ENCODE measurements at places on chromosomes 6 and 20.

DNA sequence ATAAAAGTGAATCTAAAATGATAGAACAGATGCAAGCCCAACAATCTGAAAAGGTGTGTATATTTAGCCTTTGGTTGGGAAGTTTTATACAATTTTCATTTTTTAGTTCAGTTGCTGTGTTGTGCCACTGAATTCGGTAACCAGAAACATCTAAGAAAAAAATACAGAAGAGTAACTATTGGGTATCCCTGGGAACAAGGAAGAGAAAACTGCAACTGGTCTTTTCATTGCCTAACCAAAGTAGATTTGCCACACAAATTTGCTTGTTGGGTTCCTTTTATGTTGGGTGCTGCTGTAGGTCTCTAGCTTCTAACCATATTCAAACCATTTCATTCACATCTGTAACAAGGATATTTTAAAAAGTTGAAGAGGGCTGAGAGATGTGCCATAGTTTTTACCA is 2.8 kb upstream of the TMEM30A start:
- no peak for DNase-seq

GRCh38 chr6:114467931-114468330 is 125.1 kb upstream of the HS3ST5 start:
- DNase-seq, result no peak

- no peak for DNase-seq
Observed at GRCh38 chr6:73388433-73388799, 6.2 kb upstream of the DDX43 start.

DNA sequence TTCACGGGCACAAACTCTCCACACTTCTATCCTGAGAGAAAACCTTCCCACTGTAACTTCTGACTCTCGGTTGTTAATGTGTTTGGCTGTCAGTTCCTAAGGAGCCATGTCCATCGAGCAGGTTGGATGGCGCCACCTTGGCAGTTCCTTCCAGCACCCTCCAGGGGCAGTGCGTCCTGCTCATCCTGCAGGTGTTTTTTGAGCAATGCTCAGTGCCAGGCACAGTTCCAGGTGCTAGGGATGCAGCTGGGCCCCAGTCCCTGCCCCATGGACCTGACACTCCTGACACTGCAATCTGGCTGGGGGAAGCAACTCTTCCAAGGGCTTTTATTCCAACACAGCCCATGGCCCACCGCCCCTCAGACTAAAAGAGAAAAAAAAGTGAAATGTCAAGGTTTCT is 376.4 kb downstream of the PREX1 start:
- DNase-seq, result no peak

DNA sequence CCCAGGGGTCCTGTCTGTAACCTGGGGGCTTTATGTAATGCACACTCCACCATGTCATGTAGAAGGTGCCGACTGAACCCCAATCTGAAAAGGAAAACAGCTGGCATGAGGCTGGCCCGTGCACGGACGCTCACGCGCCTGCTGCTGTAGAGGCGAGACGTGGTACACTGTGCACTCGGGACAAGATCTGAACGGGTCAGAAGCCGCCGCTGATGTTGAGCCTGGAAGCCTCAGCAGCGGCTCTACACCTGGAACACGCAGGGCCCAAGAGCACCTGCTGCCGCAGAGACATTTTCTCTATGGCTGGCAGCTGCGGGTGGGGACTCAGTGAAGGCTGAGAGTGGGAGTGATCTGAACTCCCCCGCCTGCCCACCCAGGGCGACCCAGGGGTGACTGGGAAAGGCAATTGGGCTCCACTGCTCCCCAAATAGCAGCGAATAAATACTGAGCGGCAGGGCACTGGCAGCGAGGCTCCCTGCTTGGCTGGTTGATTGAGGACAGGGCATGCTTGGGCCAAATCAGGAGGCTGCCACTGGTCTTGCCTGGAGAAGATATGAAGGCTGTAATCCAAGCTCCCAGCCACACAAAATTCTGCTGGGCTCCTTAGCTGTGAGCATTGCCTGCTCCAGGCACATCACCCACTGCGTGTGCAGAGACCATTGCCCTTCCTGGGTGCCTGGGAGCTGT is 2.5 kb upstream of the OGFR start:
- no peak for DNase-seq

GRCh38 chr6:37131104-37131959 is 38.6 kb upstream of the PIM1 start:
- DNase-seq, result no peak

DNA sequence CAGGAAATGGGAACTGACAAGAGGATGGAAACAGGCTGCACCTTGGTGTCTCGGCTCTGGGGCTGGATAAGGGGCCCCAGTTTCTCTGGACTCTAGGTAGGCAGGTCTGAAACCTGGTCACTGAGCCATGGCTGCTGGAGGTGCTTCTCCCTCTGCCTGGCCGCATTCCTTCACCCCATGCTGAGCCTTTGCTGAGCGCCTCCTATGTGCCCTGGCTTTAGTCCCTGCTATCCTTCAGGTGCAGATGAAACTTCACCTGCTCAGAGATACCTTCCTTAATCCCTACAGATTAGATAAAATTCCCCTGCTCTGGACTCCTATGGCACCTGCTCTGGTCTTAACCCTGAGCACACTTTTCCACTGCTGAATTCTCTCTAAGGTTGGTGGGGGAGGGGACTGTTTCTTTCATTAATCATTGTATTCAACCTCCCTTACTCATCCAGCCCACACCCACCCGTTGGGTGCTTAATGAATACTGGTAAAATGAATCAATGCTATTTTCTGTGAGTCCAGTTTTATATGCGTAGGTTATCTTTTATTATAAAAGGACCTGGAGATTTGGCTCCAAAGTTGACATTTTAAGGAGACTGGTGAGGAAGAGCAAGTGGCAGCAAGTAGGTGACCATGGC is 19.3 kb downstream of the MYLK4 start:
- DNase-seq, result no peak

DNA sequence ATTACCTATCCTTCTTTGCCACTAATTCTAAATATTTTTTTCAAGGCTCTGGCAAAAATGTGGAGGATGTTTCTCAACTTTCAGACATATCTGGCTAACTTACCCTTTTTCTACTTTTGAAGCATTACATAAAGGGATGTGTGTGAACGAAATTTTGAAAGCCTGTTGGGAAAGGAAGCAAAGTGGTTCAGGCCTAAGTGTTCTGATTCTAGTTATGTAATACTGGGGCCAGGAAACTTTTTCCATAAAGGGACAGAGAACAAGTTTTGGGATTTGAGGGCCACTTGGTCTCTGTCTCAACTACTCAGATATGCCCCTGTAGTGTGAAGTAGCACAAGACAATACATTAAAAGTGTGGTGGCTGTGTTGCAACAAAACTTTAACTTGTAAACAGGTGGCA is 721.8 kb downstream of the PHF3 start:
- no peak for DNase-seq

DNA sequence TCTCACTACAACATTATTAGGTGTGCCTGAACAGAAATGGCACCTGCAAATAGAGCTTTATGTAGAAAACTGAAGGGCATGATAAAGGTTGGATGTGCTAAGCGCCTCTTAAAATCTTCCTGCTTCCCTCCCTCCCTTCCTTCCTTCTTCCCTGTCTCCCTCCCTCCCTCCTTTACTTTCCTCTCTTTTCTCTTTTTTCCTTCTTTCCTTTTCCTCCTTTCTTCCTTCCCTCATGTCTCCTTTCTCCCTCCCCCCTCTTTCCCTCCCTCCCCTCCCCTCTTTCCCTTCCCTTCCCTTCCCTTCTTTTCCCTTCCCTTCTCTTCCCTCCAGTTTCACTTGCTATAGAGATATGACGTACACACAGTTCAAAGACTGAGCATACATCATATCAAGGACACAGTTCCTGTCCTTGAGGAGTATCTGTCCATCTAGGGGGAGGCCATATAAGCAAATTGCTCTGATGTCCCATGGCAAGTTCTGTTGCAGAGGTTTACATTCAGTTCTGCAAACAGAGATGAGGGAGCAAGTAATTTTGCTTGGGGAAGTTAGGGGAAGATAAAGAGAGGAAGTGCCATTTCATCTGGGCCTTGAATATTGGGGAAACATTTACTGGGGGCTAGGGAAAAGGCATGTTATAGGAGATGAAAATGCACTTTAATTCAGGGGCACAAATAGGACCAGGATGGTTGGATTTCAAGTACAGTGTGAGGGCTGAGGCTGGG is 79.0 kb upstream of the EEF1E1 start:
- DNase-seq, result no peak

DNA sequence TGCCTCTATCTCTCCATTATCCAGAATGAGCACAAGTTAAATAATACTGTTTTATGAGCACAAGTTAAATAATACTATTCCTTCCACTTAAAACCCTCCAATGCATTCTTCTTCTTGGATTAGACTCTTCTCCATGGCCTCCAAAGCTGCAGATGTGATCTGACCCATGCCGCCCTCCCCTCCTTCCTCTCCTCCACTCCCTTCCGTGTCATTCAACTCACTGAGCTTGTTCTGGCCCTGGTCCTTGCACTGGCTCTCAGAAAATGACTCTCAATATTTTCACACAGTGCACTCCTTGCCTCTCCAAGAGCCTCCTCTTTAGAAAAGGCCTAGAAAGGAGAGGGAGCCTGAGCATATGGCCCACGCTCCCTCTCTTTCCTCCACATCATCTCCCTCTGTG is 125.0 kb upstream of the CD93 start:
- DNase-seq, result no peak

GRCh38 chr6:97282238-97282725 is 734 bp downstream of the MMS22L start:
- DNase-seq, result no peak

DNA sequence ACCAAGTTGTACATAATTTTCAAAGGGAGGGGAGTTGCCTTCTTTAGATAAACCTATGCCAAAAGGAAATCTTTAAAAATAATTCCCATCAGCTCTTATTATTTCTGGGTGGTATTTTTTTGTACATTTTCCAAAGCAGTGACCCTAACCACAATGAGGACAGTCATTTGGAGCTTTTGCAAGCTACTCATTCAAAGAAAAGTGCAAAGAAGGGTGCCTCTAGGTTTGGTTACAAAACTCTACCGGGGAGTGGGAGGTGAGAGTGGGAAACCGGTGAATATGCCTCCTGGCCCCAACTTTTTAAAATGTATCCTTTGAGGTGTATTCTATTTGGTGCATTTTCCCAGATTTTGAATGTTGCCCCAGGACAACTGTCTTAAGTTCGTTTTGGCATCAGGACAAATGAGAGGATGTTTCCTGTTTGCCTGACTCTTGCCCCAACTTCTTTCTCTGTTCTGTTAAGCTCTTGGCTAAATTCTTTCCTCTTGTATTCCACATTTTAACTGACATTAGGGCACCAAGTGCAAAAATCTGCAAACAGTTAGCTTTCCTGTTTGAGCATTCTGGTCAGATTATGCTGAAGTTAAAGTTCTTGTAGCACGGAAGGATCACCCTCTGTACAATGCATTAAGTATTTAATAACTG is 78.9 kb downstream of the SLX4IP start:
- no peak for DNase-seq
